ENCODE measurements at places on chromosomes 4 and X.

DNA sequence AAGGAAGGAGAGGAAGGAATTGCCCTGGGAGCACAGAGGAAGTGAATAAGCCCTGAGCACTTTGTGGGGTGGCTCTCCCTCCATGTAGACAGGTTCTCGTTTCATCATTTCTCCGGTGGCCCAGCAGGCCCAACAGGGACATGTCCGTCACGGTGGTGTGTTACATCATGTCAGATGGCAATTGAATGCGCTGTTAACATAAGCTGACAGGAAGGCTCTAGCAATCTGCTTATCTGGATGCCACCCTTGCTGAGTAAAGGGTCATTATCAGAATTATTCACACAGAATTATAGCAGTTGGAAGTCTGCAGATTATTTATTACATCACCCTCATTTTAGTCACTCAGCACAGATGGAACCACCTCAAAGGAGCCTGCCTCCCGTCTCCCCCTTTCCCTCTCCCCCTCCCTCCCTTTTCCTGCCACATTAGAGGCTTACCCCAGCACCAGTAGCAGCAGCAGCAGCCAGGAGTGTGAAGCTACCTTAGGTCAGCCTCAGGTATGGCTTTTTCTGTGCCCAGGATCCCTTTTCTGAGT is 124.3 kb upstream of the TRIM2 start:
- DNase-seq, result no peak

DNA sequence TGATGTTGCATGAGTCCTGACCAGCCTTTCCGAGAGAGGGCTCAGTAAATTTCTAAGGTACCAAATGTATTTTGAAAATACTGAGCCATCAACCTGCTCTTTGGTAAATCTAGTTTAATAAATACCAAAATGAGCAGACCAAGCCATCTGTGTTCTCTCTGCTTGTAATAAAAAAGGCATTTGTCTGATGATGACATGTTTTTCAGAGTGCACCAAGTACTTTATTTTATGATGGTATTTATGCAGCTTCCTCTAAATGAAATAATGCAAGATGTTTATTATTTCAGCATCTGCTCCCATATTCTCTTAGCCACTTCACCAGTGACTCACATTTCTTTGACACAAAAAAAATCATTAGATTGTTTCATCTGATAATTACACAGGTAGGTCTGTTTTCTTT is 700.5 kb downstream of the TRIML1 start:
- DNase-seq, result no peak

- DNase-seq, result no peak
Observed at GRCh38 chr4:119048446-119048845, 87.2 kb upstream of the MYOZ2 start.

- no peak for DNase-seq
Observed at GRCh38 chrX:155679715-155680114, 67.0 kb upstream of the TMLHE start.

- DNase-seq, result no peak
Observed at GRCh38 chr4:65538571-65538970, 131.7 kb downstream of the EPHA5 start.

All from GM20000 (cell line).